ENCODE measurements at places on chromosomes 12 and 14. TPM values are rescaled to one million over a fixed set of nuclear protein-coding genes. Genes with fewer than 3 reads are reported as not detected.

GRCh38 chr12:92300777-92301176 is 155.1 kb upstream of the BTG1 start:
- peaks cover 27% of the 10 kb centered on the region for H3K4me1 ChIP-seq
- H3K4me3 ChIP-seq, result no peak overlapping the region
- H3K27ac ChIP-seq, result no peak overlapping the region

GRCh38 chr12:52436000-52436827 is 2.0 kb upstream of the KRT75 start:
- no peaks in the 10 kb centered on the region for H3K36me3 ChIP-seq
- H3K4me3 ChIP-seq, result no peak overlapping the region
- peaks cover 10% of the 10 kb centered on the region for H3K27me3 ChIP-seq
- no peak for DNase-seq

DNA sequence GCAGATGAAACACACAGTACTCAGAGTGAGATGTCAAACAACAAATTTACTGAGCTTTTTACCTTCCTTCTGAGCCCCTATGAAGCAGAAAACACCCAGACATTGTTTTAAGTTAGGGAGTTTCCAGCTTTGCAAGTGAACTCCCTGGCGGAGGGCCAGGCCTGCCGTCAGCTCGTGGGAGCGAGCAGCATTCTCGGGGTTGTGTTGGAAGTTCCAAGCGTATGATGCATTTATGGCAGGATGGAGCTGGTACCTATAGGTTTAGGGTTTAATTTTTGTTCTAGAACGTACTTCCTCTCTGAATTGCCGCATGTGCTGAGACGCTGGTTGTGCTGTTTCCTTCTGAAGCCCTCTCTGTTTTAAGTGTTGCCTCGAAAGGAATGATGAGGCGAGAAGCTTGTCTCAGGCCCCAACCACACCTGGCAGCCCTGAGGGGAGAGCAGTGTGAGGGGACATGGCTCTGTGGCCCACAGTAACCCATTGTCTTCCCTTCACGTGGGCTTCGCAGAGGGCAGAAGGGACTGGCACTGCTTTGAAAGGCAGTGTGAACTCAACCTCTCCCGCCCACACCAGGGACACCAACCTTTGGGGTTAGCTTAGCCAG is 76.6 kb downstream of the SSPN start:
- peaks cover 8% of the 10 kb centered on the region for H3K27me3 ChIP-seq
- H3K36me3 ChIP-seq, result no peaks in the 10 kb centered on the region
- H3K4me1 ChIP-seq, result peaks cover 26% of the 10 kb centered on the region

DNA sequence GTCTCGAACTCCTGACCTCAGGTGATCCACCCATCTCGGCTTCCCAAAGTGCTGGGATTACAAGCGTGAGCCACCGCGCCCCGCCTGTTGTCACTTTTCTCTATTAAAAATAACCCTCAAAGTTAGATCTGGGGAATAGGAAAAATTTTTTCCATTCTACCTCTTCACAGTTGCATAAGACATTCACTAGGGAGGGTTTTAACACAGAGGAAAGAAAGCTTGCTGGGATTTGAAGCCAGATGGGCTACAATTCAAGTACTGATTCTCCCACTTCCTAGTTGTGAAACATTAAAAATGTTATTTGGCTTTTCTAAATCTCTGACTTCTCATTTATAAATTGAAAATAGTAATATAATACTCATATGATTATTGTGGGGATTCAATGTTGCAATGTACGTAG is 23.3 kb upstream of the SLC15A5 start:
- no peak overlapping the region for H3K27ac ChIP-seq
- no peaks in the 10 kb centered on the region for H3K4me1 ChIP-seq
- no peaks in the 10 kb centered on the region for H3K36me3 ChIP-seq
- H3K27me3 ChIP-seq, result no peaks in the 10 kb centered on the region

- DNase-seq, result no peak
- peaks cover 33% of the 10 kb centered on the region for H3K4me1 ChIP-seq
- no peak overlapping the region for H3K27ac ChIP-seq
- H3K36me3 ChIP-seq, result peaks cover 20% of the 10 kb centered on the region
- no peak overlapping the region for H3K4me3 ChIP-seq
Measured at GRCh38 chr12:66154776-66155175, 15.0 kb downstream of the TMBIM4 start.

GRCh38 chr14:80037349-80037748 is 174.0 kb downstream of the DIO2 start:
- H3K27ac ChIP-seq, result no peak overlapping the region
- H3K4me3 ChIP-seq, result no peak overlapping the region
- H3K27me3 ChIP-seq, result no peaks in the 10 kb centered on the region
- no peaks in the 10 kb centered on the region for H3K36me3 ChIP-seq
- H3K4me1 ChIP-seq, result no peaks in the 10 kb centered on the region

DNA sequence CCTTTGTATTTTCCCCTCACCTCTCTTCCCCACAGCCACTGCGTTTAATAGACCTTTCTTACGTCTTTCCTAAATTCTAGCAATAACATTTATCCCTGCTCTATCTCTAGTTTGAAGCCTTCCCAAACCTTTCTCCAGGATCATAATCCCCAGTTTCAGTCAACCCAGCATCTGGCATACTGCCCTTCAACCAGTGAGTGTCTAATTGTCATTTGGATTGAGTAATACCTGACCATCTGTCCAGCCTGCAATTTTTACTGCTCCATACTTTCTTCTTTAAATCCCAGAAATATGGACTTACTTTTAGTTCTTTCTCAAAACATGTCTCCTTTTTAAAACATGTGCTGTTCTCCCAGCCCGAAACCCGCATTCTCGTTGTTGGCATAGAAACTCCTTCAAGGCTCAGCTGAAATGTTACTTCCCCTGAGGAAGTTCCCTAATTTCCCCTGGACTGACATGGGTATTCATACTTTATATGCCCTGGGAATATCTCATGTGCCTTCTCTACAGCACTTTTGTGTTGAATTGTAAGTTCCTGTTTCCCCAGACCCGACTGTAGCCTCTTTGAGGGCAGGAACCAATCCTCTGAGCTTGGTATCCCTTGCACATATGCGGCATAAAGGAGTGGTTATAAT is 65.1 kb upstream of the ETV6 start:
- no peak for DNase-seq
- H3K27me3 ChIP-seq, result peaks cover 5% of the 10 kb centered on the region
- H3K4me1 ChIP-seq, result peaks cover 8% of the 10 kb centered on the region
- H3K27ac ChIP-seq, result no peak overlapping the region
- no peak overlapping the region for H3K4me3 ChIP-seq

The ASIC1 gene
- 8.0 TPM for total RNA-seq

The EPYC gene
- not detected for total RNA-seq

The SRRM4 gene
- total RNA-seq, result not detected

The BHLHE41 gene
- not detected for total RNA-seq

The ADCY4 gene
- 1.8 TPM for total RNA-seq

The AKT1 gene
- total RNA-seq, result 110 TPM

The KCNH5 gene
- total RNA-seq, result not detected

The SPRYD4 gene
- 3.1 TPM for total RNA-seq
